ENCODE measurements at places on chromosomes 7 and 10.

- peak; percentile 48 for DNase-seq
These were observed 159.2 kb downstream of the CCDC3 start for GRCh38 chr10:12842310-12842709.

- DNase-seq, result no peak
These were observed 25.1 kb downstream of the FAM13C start for GRCh38 chr10:59337201-59337652.

DNA sequence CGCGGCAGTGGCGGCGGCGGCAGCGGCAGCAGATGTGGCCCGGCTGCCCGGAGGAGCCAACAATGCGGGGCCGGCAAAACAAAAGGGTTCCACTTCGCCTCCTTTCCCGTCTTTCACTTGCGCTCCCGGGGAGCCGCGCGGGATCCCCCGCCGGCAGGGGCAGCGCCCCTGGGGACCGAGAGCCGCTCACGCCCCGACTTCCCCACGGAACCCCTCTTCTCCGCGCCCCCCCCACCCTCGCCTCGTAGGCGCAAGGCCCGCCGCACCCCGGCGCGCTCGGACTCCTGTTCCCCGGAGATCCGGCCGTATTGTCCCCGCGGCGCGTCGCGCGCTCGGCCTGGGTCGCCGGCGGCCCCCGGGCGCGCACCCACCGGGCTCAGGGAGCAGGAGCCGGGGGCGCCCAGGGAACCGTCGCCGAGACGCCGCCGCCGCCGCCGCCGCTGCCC, 854 bp downstream of the CTBP2 start:
- DNase-seq, result peak; percentile 87

DNA sequence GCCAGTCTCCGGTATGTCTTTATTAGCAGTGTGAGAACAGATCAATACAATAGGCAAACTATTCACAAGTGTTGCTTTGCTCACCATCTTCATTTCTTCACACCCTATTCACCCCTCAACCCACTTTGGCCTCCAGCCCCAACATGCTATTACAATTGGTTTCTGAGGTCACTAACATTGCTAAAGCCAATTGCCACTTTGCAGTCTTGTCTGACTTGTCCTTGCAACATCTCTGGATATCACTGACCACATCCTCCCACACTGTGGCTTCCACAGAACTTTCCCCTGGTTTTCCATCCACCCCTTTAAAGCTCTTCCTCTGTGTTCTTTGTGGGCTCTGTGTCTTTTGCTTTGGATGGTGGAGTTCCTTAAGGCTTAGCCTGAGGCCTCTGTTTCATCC, 5.2 kb upstream of the APBB1IP start:
- no peak for DNase-seq

DNA sequence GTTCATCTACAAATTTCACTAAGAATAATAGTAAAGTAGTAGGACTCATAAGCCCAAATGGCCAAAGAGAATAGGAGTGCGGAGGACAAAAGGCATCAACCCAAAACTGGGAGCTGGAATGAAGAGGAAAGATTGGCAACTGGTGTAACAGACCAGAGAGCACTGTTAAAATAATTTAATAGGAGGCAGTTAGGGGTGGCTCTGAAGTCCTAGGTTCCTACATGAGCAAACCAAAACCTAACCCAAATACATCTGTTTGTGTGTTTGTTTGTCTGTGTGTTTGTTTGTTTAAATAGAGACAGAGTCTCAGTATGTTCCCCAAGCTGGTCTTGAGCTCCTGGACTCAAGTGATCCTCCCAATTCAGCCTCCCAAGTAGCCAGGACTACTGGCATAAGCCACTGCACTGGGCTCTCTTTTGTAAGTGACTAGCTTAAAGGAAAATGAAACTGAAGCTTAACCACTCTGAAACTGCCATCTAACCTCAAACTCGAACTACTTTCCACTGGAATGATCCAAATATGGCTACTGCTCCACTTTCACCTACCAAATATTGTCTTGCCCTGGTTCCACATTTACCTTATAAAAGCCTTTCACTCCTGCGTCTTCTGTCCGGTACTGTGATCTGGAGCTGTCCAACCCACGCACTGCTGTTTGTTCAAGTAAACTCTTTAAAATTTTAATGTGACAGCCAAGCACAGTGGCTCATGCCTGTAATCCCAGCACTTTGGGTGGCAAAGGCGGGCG, 94.9 kb downstream of the AKR1D1 start:
- DNase-seq, result no peak

- no peak for DNase-seq
These were observed 6.0 kb upstream of the ZNRF2 start for GRCh38 chr7:30278376-30278775.

- DNase-seq, result no peak
These were observed 17.1 kb upstream of the EZH2 start for GRCh38 chr7:148901178-148901577.

DNA sequence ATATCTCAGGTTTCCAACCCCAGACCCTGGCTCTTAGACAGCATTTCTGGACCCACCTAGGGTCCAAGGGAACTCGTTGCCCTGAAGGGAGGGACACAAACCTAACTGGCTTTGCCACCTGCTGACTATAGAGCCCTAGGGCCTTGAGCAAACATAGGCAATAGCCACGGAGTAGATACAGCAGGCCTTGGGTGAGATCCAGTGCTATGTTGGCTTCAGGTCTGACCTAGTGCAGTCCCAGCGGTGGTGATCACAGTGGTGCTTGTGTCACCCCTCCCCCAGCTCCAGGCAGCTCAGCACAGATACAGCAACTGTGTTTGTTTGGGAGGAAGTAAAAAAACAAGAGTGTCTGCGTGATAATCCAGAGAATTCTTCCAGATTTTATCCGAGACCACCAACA, 9.7 kb upstream of the TNKS2 start:
- no peak for DNase-seq

- DNase-seq, result no peak
These were observed 22.8 kb downstream of the NSMCE4A start for GRCh38 chr10:121952226-121952625.

DNA sequence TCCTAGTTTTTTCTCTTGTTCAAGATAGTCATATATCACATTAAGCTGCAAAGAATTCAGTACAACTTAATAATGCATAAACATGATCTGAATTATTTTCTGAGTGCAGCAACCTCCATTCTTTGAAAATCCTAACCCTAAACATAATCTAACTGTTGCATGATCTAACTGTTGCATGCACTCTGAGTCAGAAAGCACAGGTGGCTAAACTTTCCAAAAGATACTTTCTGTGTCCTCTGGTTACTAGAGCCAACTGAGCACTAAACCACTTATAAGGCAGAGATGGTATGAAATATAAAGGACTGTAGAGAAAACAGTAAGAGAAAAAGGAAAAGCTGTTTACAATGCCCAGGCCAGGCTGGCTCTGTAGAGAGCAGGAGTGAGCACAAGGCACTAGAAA, 23.0 kb upstream of the FAM133B start:
- DNase-seq, result no peak

DNA sequence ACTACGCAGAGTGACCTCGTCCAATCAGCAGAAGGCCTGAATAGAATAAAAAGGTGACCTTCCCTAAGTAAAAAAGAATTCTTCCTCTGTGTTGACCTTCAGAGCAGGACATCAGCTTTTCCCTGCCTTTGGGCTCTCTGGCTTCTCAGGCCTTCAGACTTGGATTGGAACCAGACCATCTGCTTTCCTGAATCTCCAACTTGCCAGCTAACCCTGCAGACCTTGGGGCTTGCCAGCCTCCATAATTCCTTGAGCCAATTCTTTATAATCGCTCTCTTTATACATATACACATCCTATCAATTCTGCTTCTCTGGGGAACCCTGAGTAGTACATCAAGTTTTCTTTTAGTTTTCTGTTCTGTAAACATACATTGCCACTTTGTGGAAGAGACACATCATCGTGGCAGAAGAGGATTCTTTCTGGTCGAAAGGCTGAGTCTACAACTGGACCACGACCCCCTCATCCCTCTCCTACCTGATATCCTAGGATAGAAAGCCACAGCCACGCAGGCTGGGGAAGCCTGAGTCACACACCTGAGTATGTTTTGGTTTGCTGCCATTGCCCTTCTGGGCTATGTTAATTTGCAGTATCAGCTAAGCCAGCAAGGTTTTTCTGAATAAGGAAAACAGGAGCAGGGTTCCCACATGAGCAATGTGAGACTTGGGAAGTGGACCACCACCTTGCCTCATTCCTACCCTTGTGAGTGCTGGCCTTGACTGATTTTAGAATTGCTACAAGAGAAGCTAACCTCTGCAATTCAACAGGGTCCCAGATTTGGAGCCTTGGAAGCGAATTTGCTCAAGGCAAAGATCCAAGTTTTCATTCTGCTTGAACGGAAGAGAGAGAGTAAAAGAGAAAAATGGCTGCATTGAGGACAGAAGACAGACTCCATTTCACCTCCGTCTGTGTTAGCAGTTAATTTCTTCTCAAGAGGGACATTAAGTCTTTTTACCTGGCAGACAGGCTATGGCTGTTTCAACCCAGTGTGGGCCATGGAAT, 445.2 kb upstream of the FZD8 start:
- no peak for DNase-seq

DNA sequence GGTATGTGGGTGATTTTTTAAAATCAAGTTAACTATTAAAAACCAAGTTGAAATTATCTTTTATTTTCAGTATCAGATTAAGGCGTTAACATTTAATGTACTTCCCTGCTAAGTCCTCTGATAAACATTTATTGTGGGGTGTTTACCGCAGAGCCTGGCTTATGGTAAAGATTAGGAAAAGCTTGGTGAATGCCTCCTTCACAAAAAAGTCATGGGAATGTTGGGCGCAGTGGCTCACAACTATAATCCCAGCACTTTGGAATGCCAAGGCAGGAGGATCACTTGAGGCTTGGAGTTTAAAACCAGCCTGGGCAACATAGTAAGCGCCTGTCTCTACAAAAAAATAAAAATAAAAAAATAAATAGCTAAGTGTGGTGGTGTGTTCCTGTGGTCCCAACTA, 53.3 kb downstream of the WAC start:
- no peak for DNase-seq

DNA sequence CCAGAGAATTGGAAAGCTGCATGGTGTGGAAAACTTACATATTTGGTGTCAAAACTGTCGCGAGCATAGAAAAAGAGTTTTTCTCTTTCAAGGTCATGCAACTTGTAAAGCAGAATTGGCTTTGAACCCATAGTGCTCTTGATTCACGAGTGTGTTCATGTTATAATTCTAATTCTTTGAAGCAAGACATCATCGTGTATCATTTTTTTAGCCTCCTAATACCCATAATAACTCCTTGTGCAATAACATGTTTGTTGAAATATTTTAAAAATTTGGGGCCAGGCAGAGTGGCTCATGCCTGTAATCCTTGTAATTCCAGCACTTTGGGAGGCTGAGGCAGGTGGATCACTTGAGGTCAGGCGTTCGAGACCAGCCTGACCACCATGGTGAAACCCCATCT, 4.2 kb downstream of the CCL24 start:
- DNase-seq, result no peak

GRCh38 chr10:88179831-88180230, 316.4 kb downstream of the PTEN start:
- DNase-seq, result no peak

GRCh38 chr7:140451716-140452115, 27.6 kb downstream of the MKRN1 start:
- no peak for DNase-seq

GRCh38 chr7:96244244-96244991, 77.5 kb downstream of the SLC25A13 start:
- DNase-seq, result no peak

GRCh38 chr10:61621605-61622051, 41.1 kb upstream of the CABCOCO1 start:
- DNase-seq, result no peak

- peak; percentile 93 for DNase-seq
These were observed 537 bp downstream of the FOXK1 start for GRCh38 chr7:4682621-4683042.

DNA sequence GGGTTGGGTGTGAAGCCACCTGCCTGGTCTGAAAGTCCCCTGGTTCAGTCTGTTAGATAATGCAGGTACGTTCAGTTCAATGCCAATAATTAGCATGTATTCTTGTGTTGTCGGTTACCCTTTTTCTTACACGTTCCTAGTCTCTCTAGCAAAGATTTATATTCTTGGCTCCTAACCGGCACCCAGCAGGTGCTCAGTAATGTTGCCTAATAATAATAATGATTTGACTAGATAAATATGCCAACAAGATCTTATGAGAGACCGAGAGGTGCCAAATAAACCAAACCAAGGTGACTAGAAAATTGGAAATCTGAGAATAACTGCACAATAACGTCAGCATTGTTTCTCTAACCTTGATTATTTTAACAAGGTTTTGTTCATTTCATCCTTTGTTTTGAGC, 1.1 kb upstream of the SMIM30 start:
- DNase-seq, result no peak

- no peak for DNase-seq
These were observed 101.8 kb upstream of the DOCK1 start for GRCh38 chr10:126803394-126803793.

GRCh38 chr10:110075686-110076085, 67.9 kb downstream of the ADD3 start:
- DNase-seq, result no peak

GRCh38 chr10:97981816-97982215, 48.6 kb downstream of the CRTAC1 start:
- no peak for DNase-seq

DNA sequence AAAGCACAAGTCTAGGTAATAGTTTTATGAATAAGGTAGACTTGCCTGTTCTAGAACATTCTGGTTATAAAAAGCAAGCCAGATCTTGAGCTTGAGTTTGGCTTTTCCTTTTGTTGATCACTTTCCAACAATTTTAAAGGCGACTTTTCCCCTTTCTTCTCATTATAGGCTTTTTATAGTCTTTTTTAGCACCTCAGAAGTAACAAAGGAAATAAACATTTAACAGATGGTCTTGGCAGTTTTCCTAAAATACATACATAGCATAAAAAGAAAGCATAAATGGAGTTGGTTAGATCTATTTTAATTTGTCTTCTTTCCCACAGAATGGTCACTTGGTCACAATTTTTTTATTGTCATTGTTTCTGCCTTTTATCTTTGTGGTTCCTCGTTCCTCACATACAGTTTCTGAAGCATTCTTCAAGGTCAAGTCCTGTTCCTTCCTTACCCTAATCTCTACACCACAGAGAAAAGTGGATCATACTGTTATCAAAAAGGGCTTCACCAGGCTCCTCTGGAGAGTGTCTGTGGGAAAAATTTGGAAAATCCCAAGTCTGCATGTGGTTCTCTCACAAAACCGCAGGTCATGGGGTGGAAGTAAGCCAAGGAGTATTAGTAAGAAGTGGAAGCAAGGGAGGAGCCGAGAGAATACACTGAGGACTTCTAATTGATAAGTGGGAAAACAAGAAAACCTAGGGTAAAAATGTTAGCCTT, 31.3 kb downstream of the THNSL1 start:
- no peak for DNase-seq

All from spleen (tissue), 13 donors.